Ascending aorta (tissue), 2 donors: ENCODE measurements at places on chromosomes 12 and 14. TPM values are rescaled to one million over a fixed set of nuclear protein-coding genes. Genes with fewer than 3 reads are reported as not detected.
A peak's percentile ranks its signal among the peaks of the same experiment; 100 is the strongest.

The MYH7 gene
- total RNA-seq, result not detected

The RBMS2 gene
- total RNA-seq, result 21.3 TPM

The SRRM4 gene
- total RNA-seq, result not detected

The LARP4 gene
- total RNA-seq, result 45.7 TPM

The BATF gene
- total RNA-seq, result not detected

The ERP27 gene
- not detected for total RNA-seq

The PACS2 gene
- 153 TPM for total RNA-seq

The CFAP251 gene
- 0.75 TPM for total RNA-seq

The ZC2HC1C gene
- total RNA-seq, result not detected

The DHRS2 gene
- total RNA-seq, result not detected

The CNTN1 gene
- 0.75 TPM for total RNA-seq

The SLCO1B3 gene
- not detected for total RNA-seq

The GLI1 gene
- total RNA-seq, result 2.8 TPM

DNA sequence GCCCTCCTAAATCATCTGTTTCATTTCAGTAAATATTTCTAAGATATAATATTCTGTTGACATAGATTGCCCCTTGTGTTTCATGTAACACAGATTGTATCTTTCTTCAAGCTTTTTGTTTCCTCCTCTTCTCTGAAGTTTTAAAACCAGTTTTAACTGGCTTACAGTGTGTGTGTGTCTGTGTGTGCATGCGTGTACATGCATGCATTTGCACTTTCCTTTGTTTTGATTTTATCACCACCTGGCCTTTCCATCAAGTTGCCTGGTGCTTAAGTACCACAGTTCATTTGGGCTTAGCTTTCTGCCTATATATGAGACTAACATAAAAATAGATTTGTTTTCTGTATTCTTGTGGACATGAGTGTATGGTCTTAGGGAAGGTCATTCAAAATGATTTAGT lies 31.9 kb downstream of the ETNK1 start:
- no peak for DNase-seq

DNA sequence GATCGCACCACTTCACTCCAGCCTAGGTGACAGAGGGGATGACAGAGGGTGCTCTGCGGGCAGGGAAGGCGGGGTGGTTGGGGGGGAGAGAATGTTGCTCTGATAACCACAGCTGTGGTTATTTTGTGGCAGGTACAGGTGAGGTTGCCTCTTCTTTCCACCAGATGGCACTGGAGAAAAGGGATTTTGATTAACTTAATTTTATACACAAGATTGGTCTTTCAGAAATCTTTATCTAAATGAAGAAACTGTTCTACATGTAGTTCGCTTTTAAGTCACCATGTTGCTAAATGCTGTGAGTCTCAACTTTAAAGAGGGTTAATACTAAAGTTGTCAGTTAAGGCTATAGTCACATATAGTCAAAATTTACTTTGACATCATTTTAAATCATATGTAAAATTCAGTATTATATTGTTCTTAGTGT lies 25.7 kb downstream of the FGF23 start:
- no peak for DNase-seq

- no peak for DNase-seq
Observed at GRCh38 chr12:130457215-130457614, 119.5 kb downstream of the PIWIL1 start.

DNA sequence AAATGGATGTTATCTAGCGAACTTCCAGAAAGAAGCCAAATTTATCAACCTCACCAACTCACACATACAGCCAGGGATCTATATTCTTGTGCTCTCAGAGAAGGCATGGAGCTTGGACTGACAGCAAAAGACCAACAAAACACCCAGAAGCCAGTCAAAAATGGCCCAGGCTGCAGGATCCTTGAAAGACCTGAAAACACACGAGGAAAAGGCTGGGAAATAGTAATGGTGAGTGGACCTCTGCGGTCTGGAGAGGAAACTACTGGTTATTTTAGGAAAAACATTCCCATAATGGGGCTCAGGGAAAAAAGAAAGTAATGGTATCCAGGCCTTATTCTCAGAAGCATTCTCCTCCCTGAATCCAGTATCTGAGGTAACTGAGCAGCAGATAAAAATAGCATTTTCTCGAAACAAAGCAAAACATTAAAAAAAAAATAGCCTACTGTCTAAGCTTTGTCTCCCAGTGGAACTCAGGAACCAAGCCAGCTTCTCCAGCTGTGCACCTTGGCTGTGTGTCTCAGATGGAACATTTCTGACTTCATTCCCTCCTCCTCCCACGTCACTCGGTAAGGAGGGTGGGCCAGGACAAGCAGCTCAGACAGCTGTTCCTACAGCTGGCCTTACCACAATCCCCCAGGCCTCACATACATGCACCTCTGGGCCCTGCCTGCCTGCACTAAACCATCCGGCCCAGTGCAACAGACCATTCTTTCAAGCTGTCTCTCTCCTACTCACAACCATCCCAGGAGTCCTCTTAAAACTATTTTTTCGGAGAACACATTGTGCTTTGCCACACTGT lies 249.9 kb downstream of the DAD1 start:
- DNase-seq, result peak; percentile 78

DNA sequence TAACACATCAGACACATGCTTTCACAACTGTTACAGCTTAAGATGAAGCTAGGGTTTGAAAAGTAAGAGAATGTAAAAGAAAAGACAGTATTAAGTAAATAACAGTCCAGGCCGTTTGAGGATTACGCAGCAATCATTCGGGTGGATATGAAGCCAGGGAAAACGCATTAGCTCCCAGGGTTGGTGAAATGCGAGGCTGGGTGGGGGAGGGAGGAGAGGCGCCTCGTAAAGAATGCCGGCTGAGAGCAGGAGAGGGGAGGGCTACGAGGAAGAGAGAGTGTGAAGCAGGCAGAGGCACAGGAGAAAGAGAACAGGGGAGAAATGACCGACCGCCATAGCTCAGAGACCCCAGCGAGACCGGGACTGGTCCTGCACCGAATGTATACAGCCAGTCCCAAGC lies 73.0 kb downstream of the IQSEC3 start:
- no peak for DNase-seq

DNA sequence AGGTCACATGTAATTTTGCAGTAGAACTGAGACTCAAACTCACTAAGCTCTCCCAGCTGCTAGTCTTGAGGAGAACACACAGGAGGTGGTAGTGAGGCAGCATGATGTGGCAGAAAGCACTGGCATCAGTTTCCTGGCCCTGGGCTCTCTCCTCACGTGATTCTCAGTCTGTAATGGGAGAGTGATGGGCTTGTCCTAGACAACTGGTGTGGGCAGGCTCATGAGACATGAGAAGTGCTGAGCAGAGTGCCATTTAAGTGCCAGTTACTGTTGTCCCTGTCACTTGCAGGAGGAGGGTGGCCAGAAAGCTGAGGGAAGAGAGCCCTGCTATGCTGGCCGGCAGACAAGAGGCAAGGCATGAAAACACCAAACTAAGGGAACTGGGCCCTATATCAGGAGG lies 48.5 kb upstream of the OVCH1 start:
- no peak for DNase-seq

GRCh38 chr12:92987846-92988621 lies 58.9 kb upstream of the EEA1 start:
- peak; percentile 69 for DNase-seq

DNA sequence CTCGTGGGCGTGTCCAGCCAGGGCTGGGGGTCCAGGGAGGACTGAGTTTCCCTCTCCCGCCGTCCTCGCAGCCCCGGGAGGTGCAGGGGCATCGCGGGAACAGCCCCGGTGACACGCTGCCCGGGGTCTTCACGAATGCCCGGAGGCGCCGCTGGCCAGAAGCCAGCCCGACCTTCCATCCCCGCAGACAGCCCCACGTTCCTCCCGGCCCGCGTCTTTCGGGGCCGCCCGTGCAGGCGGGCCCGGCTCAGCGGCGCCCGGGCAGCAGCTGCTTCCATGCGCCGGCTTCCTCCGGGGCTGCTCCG lies 827 bp upstream of the TEDC1 start:
- no peak for DNase-seq

DNA sequence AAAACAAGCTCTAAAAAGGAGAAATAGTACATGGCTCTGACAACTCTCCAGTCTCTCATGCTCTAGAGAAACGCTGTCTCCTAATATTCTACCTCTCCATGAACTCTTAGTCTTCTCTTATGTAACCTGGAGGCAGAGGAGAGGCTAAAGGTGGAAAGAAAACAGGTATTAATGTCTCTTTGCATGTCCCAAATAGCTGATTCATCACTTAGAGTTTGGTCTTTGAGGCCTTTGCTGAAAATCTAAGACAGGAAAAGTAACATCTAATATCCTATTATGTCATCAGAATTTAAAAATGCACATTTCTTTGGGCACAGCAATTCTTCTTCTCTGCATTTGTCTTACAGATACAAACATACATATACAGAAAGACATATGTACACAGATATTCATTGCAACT lies 127.2 kb downstream of the DHRS2 start:
- no peak for DNase-seq

GRCh38 chr14:103869406-103870143 lies 22.2 kb upstream of the PPP1R13B start:
- no peak for DNase-seq

- DNase-seq, result no peak
Observed at GRCh38 chr14:57999979-58000378, 134.1 kb upstream of the SLC35F4 start.

DNA sequence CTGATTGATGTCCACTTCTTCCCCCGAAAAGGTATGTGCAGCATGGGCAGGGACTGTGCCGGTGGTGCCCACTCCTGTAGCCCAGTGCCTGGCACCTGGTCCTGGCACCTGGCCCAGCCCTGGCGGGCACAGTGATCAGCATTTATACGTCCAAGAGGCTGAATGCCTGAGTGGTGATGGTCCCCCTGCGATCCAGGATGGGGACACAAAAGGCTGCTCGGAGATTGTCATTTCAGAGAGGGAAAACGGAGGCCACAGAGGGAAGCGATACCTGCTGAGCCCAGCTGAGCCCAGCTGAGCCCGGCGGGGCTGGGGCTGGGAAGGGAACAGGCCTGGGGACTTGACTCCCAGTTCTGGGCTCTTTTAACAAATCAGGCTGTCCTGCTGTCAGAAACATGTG lies 55.8 kb downstream of the PRIMA1 start:
- DNase-seq, result no peak

DNA sequence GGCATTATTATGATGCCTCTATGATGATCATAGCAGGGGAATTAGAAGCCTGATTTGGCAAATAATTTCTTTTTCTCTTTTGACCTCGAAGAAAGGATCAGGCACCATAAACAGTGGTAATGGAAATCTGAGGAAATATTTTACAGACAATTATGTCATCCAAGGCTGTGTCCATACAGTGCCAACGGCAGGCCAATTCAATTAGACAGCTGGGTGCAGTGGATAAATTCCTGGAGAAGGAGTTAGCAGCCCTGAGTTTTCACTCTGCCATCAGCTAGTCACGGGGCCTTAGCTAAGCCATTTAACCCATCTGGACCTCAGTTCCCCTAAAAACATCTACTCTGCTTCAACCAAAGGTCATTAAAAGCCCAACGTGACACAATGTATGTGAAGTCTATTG lies 4.1 kb downstream of the TPH2 start:
- no peak for DNase-seq

DNA sequence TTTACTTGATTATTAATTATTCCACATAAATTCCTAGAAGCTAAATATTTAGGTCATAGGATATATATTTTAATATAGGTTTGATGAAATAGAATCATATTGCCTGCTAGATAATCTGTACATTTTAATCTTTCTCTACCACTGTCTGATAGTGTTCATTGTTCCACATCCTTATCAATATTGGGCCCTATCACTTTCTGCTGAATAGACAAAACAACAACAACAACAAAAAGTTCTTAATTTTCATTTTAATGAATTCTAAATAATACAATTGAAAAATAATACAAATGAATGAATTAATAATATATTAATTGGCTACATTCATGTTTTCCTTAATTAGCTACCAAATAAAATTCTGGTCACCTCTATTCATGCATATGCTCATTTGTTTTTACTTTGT lies 1437.2 kb downstream of the LRFN5 start:
- DNase-seq, result no peak

- no peak for DNase-seq
Observed at GRCh38 chr14:29754134-29754533, 173.5 kb downstream of the PRKD1 start.

GRCh38 chr14:100416921-100417860 lies 94.1 kb downstream of the SLC25A47 start:
- no peak for DNase-seq

- no peak for DNase-seq
Observed at GRCh38 chr12:946631-947030, 2.9 kb downstream of the RAD52 start.

DNA sequence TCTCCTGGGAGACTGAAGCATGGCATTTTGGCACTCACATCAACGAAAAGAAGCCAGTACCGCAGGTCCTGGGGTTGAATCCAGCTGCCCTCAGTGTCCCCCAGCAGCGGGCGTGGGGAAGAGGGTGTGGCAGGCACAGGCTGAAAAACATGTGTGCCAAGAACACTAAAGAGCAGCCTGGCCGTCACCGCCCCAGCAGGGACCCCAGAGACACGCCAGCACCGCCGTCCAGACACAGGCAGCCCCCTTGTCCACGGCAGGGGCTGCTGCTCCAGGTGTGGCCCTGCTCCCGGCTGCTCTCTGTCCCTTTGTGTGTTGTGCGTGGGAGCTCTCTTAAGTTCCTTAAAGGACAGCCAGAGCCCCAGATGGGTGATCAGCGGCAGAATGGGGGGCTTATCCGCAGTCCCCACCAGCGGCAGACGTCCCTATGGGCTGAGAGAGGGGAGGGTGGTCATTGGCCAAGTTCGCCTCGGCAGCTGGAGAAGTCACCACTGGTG lies 556 bp downstream of the PHETA1 start:
- no peak for DNase-seq

- DNase-seq, result no peak
Observed at GRCh38 chr12:120099738-120100137, 16.8 kb downstream of the RAB35 start.

DNA sequence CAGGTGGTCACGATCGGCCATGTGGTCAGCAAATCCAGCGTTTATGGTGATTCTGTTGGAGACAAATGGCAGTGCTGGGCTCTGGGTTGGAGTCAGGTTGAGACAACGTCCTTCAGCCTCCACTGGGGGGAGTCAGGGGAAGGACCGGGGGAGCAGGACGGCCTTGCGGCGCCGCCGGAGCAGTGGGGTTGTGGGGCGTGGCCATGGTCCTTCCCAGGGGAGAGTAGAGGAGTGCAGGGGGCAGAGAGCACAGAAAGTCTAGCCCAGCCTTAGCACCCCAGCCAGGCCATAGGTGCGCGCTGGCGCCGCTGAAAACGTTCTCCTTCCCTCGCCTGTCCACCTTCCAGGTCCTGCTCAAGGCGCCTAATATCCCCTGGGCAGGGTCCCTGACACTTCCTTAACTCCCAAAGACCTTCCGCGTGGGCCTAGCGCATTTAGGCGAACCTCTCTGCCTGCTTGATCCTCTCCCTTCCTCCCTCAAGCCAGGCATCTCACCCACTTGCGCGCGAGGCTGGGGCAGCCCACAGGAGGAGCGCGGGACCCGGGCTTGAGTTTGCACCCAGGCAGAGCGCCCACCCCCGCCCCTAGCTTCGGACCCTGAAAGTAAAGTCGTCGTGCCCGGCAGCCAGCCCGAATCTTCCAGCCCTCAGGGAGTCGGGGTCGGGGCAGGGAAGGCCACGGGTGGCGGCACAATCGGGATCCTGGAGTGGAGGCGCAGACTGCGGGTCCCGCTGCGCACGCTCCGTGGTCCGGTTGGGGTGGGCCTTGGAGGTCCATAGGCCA lies 3.1 kb upstream of the KIF26A start:
- no peak for DNase-seq

- no peak for DNase-seq
Observed at GRCh38 chr12:25422241-25422640, 130.8 kb downstream of the LMNTD1 start.

- no peak for DNase-seq
Observed at GRCh38 chr12:46521145-46521544, 148.6 kb upstream of the SLC38A2 start.

- no peak for DNase-seq
Observed at GRCh38 chr12:64569923-64570691, 40.2 kb upstream of the RASSF3 start.

- no peak for DNase-seq
Observed at GRCh38 chr12:124461851-124462623, 105.4 kb downstream of the NCOR2 start.
